ENCODE measurements at places on chromosomes 7 and 10.

DNA sequence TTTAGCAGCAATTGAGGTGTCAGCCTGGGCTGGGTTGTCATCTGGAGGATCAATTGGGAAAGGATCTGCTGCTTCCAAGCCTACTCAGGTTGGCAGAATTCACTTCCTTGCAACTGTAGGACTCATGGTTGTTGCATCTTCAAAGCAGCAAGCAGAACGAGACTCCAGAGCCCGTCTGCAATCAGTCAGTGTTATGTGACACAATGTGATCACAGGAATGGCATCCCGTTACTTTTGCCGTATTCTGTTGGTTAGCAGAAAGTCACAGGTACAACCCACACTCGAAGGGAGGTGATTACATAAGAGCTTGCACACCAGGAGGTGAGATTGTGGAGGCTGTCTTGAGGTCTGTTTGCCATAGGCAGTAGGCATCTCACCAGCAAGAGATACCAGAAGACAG lies 15.4 kb upstream of the LYZL1 start:
- no peak for DNase-seq

- no peak for DNase-seq
Measured at GRCh38 chr7:30093420-30093952, 41.3 kb upstream of the MTURN start.

- no peak for DNase-seq
Measured at GRCh38 chr10:97683556-97684367, 3.3 kb downstream of the AVPI1 start.

DNA sequence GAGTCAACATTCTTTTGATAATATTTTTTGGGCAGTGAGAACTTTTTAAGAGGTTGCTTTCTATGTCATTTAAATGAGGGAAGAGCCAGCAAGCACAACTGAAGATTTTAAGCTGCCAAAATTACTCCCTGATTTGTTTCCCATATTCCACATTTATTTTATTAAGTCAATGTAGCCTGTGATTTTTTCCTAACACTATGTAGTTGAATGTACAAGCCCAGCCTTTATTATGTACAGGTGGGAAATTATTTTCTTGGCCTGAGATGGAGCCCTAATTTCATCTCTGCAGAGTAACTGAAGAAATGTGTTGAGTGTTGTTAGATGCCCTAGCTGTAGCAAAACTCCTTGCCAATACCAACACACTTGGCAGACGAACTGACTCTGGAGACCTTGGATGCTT lies 83.1 kb upstream of the MINDY3 start:
- no peak for DNase-seq

DNA sequence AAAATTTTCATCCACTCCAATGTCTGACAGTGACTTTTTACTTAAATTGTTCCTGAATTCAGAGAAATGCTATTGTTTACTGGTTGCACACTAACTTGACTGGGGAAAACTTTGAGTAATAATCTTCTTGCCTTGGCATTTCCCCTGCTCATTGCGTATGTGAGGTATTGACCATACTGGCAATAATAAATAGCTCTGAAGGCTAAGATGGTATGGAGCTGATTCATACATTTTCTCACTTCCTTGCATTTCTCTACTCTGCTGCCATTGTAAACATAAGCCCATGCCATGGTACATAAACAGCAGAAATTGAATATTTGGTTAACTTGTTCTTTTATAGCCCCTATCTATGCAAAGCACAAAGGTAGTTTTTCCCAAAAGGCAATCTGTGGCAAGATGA lies 290.0 kb downstream of the RNLS start:
- DNase-seq, result no peak

- DNase-seq, result no peak
Measured at GRCh38 chr7:38584443-38585210, 46.5 kb downstream of the AMPH start.

All from stimulated activated CD8-positive, alpha-beta memory T cell treated with anti-CD3 and anti-CD28 coated beads, Interleukin-12 subunit alpha, Interleukin-12 subunit beta, amount 100 ng/mL, for 1 hour (primary cell).